IMR-90 (cell line): ENCODE measurements at places on chromosomes 12 and 14. TPM values are rescaled to one million over a fixed set of nuclear protein-coding genes. Genes with fewer than 3 reads are reported as not detected.

- H3K27me3 ChIP-seq: no peaks in the 10 kb centered on the region
- DNase-seq: no peak
- no peaks in the 10 kb centered on the region for H3K4me1 ChIP-seq
- H3K36me3 ChIP-seq: peaks cover 11% of the 10 kb centered on the region
- no peak overlapping the region for H3K4me3 ChIP-seq
- H3K27ac ChIP-seq: no peak overlapping the region
These were observed 65.0 kb upstream of the MON2 start for GRCh38 chr12:62401631-62402030.

DNA sequence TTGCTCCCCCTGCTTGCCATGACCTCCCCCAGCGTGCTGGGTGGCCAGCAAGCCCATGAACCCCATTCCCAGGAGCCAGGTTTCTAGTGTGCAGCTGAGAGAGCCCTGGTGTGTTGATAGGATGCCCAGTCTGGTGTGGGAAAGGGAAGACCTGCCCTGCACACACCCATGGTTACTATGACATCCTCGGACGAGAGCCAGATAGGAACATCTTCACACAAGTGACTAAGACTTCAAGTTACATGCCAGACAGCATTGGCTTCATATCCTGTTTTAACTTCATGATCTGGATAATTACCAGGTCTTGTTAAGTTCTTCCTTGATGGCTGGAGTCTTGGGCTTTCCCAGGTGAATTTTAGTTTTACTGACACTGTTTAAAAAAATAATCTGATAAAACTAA, 196.6 kb upstream of the EGLN3 start:
- DNase-seq: no peak
- H3K27ac ChIP-seq: no peak overlapping the region
- H3K36me3 ChIP-seq: no peaks in the 10 kb centered on the region
- no peaks in the 10 kb centered on the region for H3K4me1 ChIP-seq
- H3K27me3 ChIP-seq: no peaks in the 10 kb centered on the region

DNA sequence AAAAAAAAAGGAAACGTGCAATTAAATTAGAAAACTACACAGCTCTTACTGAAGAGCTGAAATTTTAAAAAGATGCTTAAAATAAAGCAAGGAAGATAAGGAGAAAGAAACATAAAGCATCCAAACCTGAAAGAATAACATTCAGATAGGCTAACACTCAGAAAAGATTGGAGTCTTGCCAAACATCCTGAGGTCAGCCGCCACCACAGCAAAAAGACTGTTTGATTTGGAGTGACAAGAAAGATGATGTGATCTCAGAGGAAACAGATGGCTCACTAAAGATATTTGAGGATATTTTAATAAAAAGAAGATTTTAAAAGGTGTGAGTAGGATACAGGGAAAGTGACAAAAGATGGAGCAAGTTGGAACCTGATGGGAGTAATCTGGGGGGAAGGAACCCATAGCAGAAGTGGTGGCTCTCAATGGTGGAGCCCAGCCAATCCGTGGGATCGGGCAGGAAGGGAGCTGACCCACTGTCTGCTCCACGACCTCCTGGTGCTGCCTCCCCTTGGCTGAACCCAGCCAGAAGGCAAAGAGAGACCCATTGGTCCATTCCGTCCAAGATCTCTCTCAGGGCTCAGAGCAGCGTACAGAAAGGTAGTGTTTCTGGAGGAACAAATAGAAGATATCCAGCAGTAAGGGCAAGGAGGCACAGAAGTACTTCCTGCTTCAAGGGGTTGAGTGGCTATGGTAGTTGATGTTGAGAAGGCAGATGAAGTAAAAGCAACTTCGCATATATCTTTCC, 469.6 kb downstream of the RGS6 start:
- H3K4me1 ChIP-seq: no peaks in the 10 kb centered on the region
- H3K27me3 ChIP-seq: peaks cover 1% of the 10 kb centered on the region
- no peak for DNase-seq
- H3K4me3 ChIP-seq: no peak overlapping the region
- no peaks in the 10 kb centered on the region for H3K36me3 ChIP-seq

Gene LMO3
- 0.49 and 0.84 TPM in 2 replicates for polyA plus RNA-seq
